ENCODE measurements at places on chromosomes 3 and 15. TPM values are rescaled to one million over a fixed set of nuclear protein-coding genes. Genes with fewer than 3 reads are reported as not detected.

- no peak for DNase-seq
These were observed 245.0 kb downstream of the ZMAT3 start for GRCh38 chr3:178826435-178827123.

DNA sequence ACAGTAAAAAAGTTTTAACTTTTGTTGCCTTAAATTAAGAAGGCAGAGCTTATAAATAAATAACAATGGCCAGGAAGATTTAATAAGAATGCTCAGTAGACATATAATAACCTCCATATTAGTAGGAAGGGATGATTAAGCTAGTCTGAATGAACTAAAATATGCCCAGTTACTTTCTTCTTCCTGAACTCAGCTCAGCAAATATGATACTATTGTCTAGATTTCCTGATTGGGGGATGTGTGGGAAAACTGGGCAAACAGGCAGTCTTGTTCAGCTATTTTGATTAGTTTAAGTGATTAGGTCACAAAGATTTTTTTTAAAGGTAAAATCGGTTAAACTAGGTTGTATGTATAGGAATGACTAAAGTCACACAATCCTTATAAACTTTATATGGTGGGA is 167.2 kb upstream of the SLC2A2 start:
- no peak for DNase-seq

DNA sequence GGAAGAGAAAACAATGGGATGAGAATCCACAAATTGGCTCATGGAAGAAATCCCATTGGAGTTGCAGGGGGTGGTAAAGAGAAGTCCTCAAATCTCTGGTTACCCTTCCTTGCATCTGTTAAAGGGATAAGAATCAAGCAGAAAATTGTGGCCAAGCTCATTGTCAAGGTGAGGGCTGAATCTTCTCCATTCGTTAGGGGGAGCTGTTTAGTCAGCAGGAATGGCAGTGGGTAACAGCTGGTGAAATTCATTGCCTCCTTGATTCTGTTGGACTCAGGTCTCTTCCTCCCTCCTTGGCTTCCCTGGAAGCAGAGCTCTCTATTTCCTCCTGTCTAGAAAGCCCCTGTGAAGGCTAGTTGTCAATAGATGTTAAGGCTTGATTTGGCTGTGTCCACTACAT is 343.1 kb upstream of the SEMA6D start:
- DNase-seq, result no peak

- DNase-seq, result no peak
These were observed 462.0 kb downstream of the PDCD6IP start for GRCh38 chr3:34260271-34261000.

DNA sequence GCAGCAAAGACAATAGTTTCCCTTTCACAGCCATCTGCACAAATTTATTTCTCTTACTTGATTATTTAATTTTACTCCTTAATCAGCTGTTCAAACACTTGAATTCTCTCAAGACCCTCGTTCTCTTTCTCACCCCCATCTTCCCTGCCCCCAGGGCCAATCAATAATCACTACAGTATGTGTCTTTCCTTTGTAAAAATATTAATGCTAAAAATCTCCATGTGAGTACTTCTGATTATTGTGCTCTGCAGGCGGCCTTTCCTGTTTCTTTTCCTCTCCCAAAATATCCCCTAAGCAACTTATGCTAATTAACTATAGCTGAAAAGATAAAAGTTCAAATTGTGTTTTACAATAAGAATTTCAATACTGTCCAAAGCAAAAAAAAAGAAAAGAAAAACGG is 617.0 kb upstream of the CBLB start:
- DNase-seq, result no peak

DNA sequence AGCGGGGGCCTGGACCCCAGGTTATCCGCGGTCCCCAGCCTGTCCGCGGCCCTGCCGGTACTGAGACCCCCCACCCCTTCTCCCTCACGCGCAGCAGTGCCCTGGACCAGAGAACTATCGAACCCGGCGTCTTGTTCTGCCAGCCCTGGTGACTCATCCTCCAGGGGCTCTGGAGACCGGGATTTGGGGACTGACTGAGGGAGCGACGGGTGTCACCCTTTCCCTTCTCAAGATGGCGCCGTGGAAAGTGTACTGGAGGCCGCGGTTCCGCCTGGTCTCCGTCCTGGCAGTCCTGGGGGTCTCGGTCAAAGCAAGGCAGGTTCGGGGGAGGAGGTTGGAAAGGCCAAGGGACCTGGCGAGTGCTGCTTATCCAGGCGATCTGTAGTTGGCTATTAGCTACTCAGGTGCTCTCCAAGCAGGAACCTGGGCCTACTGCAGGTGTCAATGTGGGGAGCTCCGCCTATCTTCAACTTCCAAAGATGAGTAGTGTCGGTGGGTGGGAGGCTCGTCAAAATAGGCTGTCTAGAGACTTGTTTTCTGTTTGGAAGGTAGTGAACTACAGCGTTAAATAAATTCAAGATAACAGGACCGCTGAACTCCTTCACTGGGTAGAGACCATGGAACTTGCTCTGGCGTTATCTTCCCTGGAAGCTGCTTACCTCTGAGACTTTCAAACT is 790 bp downstream of the RAB5A start:
- peak; percentile 51 for DNase-seq

DNA sequence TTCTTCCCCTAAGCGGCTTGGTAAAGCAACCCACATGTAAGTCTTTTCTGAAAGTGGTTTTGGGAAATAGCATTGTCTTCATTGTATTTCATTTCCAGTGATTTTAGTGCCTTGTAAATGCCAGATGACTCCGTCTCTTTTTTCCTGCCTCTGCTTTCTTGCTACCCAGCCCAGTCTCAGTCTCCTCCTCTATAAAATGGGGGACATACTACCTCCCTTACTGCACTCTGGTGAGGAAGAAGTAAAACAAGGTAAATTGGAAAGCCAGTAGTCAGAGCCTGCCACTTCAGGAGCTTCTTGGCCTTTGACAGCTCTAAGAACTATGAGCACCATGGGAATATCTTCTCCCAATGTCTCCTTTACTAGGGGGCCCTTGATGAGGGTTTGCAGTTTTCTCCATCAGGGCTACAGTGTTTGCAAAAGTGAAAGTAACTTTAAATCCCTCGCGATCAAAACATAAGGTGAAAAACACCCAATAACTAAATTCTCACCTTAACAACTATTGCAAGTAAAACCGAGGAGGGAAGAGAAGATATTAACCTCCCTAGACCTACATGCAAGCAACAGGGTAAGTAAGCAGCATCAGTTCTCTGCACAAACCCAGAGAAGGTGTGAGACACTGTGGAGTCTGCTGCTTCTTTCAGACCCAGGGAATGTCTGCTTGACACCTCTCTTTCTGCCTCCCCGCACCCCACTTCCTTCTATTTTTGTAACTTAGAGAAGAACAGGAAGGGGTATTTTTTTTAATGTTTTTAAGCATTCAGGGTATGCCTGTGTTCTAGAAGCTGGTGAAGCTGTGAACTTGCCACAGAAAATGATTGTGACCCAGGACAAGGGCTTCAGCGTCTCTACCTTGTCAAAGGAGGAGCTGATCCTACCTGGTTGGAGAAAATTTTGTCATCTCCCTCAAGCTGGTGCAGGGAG is 159.1 kb upstream of the EOMES start:
- no peak for DNase-seq

GRCh38 chr3:113254171-113254947 is 43.0 kb downstream of the BOC start:
- no peak for DNase-seq

DNA sequence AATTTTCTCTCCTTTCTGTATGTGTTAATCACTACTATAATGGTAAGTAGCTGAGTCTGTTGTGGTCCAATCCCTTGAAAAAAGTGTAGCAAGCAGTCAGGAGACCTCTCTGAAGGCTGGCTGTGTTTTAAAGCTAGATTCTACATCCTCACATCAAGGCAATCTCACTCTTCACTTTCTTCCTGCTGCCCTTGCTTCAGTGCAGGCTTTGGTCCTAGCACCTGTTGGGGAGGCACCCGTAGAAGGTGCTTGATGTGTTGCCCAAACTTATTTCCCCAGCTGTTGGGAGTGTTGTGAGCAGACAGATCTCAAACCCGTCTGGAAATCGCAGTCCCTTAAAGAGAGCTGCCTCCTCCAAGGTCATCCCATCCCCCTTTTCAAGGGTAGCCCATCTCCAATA is 8.6 kb downstream of the FRMD4B start:
- no peak for DNase-seq

Gene EBLN2
- 1.7 TPM for polyA plus RNA-seq

GRCh38 chr15:57611938-57612337 is 20.2 kb downstream of the MYZAP start:
- no peak for DNase-seq

- no peak for DNase-seq
These were observed 279.8 kb downstream of the ZPLD1 start for GRCh38 chr3:102714567-102714966.

- DNase-seq, result no peak
These were observed 213.5 kb upstream of the PPP2R3A start for GRCh38 chr3:135751991-135752390.

DNA sequence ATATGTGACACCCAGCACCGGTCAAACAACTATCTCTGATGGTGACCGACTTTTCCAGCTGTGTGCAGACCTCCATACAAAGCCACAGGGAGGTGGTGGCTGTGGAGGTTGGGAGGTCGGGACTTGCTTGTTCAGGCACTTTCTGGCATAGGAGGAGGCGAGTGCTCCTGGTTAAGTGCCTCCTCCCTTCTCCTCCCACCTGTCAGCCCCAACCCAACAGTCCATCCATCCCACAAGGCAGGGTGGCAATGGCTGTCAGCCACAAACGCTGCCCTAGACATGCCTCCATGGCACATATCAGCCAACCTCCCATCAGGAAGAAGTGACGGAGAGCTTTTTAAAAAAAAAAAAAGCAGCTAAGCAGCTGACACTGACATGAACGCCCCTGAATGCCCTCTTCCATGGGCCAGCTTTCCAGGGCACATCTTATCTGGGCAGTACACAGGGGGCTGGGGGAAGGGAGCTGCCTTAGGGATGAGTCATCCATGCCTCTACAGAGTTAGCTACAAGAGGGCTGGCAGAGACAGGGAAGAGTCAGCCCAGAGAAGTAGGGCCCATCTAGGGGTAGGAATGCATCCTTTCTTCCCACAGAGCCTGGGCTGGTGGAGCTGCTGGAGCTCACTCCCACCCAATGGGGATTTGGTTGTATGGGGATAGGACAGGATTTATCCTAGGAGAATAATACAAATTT is 41.2 kb downstream of the CCDC12 start:
- no peak for DNase-seq

DNA sequence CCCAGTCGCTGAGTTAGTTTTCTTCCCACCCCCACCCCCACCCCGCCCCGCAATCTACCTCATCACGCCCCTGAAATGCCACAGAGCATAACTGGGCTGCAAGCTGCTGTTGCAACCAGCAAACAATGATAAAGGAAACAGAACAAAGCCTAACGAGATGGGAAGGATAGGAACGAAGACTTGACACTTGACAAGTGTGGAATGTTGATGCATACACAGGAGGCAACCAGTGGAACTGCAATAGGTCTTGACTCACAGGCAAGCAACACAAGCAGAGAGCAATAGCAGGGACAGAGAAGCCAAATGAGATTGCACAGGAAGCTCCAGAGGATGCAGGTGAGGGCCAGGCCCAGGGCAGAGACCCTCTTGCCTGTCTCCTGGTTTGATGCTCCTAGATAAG is 225.9 kb downstream of the IGSF11 start:
- DNase-seq, result no peak

Gene ACTC1
- polyA plus RNA-seq, result 1.5 TPM

Gene INAFM2
- 16.2 TPM for polyA plus RNA-seq

Gene CFAP100
- 0.40 TPM for polyA plus RNA-seq

GRCh38 chr15:69456208-69457166 is 3.9 kb downstream of the RPLP1 start:
- DNase-seq, result no peak

Gene CCDC174
- 35.8 TPM for polyA plus RNA-seq

- DNase-seq, result no peak
These were observed 602.6 kb downstream of the RSL24D1 start for GRCh38 chr15:54594115-54594514.
